Stimulated activated CD4-positive, alpha-beta T cell treated with anti-CD3 and anti-CD28 coated beads, Interleukin-4, amount 100 ng/mL, for 4 hours (primary cell): ENCODE measurements at places on chromosomes 11 and 22.

GRCh38 chr11:68448604-68449011, 11.9 kb upstream of the PPP6R3 start:
- no peak for DNase-seq

DNA sequence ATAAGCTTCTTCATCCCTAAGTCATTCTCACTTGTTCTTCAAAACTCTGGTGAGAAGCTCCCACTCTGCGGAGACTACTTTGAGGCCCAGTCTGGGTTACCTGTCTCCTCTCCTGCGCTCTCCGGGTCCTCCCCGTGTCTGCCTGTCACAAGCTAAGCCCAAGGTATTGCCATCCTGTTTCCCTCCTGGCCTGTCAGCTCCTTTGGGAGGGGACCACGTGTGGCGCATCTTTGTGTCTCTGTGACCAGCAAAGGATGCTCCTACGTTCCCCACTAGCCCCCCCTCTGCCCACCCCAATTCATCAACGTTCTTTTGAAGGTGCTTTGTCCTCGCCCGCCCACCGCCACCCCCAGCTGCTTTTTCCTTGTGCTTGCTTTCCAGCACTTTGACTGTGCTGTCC, 31.8 kb upstream of the FBLN1 start:
- no peak for DNase-seq

- DNase-seq, result no peak
Observed at GRCh38 chr22:23267226-23268043, 87.1 kb downstream of the BCR start.

GRCh38 chr11:102429691-102430090, 22.9 kb downstream of the TMEM123 start:
- no peak for DNase-seq

DNA sequence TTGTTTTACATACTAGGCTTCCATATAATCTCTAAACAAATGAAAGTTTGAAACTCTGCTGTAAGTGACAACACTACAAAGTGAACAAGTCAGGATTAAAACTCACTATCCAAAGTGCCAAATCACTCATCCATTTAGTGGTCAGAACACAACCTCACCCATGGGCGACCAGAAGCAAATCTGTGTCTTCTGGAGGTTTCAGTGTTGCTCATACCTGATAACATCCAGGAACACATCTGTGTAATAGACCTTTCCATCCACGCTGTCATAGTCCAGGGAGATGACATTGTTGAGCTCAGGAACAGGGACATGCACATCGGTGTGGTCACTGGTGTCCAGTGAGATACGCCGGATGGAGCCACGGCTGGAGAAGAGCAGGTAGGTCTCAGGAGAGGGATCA, 28.5 kb upstream of the CKAP5 start:
- no peak for DNase-seq

- DNase-seq, result no peak
Observed at GRCh38 chr11:108895579-108896480, 231.0 kb downstream of the DDX10 start.

DNA sequence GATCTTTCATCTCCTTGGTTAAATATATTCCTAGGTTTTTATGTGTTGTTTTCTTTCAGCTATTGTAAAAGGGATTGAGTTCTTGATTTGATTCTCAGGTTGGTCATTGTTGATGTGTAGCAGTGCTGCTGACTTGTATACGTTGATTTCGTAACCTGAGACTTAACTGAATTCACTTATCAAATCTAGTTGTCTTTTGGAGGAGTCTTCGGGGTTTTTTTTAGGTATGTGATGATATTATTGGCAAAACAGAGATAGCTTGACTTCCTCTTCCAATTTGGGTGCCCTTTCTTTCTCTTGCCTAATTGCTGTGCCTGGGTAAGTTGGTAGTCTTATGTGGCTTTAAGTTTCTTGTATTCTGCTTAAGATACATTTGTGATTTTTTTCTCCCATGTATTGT, 52.8 kb downstream of the CBL start:
- DNase-seq, result no peak

GRCh38 chr11:67613960-67614715, 7.4 kb downstream of the NDUFV1 start:
- peak; percentile 67 for DNase-seq

GRCh38 chr11:86265194-86265593, 20.6 kb downstream of the EED start:
- no peak for DNase-seq

- DNase-seq, result no peak
Observed at GRCh38 chr11:103633068-103633788, 403.2 kb upstream of the DDI1 start.

GRCh38 chr11:120912504-120912903, 111.4 kb upstream of the TBCEL start:
- DNase-seq, result no peak

GRCh38 chr22:21865041-21865440, 2.4 kb downstream of the MAPK1 start:
- no peak for DNase-seq

GRCh38 chr11:3341298-3341697, 37.6 kb downstream of the ZNF195 start:
- DNase-seq, result peak; percentile 68

GRCh38 chr22:19169947-19170318, 8.6 kb downstream of the SLC25A1 start:
- no peak for DNase-seq

DNA sequence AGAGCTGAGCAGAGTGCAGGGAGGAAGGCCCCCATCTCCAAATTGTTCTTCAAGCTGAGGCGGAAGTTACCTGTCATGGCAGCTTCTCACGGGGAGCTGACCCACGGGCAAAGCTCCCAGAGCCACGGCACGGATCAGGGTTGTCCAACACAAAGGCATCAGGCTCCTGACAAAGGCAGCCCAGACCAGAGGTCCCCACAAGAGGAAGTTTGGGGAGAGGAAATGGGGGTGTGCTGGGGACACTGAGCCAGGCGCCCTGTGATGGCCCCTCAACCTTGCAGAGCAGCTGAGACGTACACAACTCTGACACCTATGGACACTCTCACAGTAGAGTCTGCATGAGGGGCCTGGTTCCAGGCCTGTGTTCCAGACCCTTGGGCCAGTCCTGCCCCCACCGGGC, 95.6 kb downstream of the CTTN start:
- no peak for DNase-seq

DNA sequence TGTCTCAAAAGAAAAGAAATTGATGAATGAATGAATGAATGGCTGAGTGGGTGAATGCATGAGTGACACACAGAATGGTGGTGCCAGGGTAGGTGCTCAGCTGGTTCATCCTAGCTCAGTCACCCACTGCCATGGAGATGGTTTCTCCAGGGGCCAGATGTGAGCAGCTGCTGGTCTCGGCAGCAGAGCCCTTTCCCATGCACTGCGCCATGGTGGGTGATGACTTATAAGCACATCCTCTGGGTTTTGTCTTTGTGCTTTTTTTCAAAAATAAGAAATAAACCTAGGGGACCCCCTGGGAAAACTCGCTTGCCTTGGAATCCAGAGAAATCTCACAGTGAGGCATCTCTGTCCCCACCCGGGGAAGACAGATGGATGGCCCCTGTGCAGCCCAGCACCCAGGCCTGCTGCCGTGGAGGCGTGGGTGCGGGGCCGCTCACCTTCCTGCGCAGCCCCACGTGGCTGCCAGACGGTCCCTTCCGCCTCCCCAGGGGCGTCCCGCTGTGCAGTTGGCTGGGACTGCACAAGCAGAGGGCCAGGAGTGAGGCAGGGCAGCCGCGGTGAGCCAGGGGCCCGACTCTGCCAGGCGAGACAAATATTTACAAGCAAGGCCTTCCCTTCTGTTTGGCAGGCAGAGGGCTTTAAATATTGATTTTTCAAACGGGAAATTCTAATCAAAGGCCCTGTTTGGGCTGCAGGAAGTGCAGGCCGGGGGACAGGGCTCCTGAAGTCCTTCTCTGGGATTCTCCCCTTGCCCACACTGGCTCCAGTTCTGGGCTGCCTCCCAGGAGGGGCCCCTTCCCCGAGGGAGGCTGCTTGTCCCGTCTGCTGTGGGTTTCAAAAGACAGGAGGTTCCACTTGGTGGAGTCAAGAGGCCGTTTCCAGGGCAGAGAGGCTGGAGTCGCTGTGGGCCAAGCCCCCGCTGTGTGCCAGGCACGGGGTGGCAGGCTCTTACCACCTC, 24.3 kb downstream of the MPPED1 start:
- DNase-seq, result no peak

- DNase-seq, result no peak
Observed at GRCh38 chr11:86798988-86799387, 1.4 kb upstream of the PRSS23 start.

DNA sequence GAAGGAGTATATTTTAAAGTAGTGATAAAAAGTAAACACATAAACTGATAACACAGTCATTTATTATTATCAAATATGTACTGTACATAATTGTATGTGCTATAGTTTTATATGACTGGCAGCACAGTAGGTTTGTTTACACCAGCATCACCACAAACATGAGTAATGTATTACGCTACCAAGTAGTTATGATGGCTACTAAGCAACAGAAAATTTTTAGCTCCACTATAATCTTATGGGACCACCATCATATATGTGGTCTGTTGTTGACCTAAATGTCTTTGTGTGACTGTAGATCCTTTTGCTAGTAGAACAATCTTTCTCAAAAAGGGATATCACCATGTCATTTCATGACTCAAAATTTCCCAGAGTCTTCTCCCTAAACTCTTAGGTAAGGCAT, 93.5 kb downstream of the LARGE2 start:
- no peak for DNase-seq

GRCh38 chr11:75105462-75105925, 8.8 kb upstream of the OR2AT4 start:
- no peak for DNase-seq

- DNase-seq, result no peak
Observed at GRCh38 chr11:116189408-116190170, 583.2 kb downstream of the BUD13 start.

- DNase-seq, result no peak
Observed at GRCh38 chr11:118740892-118741291, 50.1 kb downstream of the DDX6 start.

GRCh38 chr11:116339306-116340098, 433.3 kb downstream of the BUD13 start:
- no peak for DNase-seq

GRCh38 chr11:69203381-69203780, 47.6 kb downstream of the SMIM38 start:
- no peak for DNase-seq

GRCh38 chr11:35122308-35122707, 16.7 kb upstream of the CD44 start:
- DNase-seq, result no peak

- no peak for DNase-seq
Observed at GRCh38 chr22:26812731-26813130, 155.3 kb downstream of the MIAT start.

GRCh38 chr11:14577835-14578529, 57.8 kb upstream of the PSMA1 start:
- no peak for DNase-seq

DNA sequence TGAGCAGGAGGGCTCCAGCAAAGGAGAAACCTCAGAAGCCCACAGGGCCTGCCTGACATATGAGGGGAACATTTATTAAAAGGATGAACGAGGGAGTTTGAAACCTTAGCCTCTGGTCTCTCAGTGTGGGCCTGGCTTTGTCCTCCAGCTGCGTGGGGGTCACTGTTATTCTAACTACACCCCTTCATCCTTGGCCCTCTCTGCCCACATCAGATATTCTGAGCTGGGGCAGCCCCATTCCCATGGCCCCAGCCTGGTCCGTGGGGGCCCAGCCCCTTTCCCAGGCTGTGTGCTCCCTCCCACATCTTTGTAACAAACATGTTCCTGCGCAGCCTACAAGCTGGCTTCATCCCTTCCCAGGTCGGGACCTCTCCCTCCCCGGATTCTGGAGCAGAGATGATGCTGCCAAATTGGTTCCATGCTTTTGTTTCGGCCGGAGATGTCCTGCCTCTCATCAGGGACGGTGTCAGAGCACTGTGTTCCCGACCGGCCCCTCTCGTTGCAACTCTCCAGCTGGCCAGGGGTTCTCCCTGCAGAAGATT, 4.0 kb downstream of the FXYD6 start:
- no peak for DNase-seq

- no peak for DNase-seq
Observed at GRCh38 chr11:45022294-45023064, 71.8 kb upstream of the TP53I11 start.

GRCh38 chr11:117554601-117555333, 227.1 kb downstream of the CEP164 start:
- no peak for DNase-seq

DNA sequence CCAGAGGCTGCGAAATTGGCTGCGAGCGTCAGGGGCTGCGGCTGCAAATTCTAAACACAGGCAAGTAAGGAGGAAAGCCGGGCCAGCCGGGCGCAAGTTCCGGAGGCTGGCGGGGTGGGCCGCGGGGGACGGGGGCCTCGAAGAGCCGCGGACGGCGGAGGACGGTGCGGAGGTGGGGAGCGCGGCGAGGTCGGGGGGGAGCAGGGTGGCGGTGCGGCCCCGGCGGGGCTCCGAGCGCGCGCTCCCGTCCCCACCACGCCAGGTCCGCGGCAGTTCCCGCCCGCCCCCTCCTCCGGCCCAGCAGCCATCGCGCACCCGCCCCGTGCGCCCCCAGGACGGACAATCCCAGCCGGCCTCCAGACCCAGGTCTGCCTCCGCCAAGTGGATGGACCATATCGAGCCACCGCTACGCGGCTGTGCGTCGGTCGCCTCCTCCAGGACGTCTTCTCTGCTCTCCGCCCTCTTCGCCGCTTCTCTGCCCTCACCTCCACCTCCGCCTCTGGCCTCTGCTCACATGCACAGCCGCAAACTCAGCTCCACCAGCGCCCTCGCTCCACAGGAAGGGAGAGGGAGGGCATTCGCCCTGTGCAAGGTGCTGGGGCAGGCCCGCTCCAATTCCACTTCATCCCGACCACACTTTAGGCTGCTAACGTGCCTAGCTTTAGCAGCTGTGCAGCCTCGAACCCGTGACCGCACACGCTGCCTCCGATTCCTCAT, 7.2 kb downstream of the ELFN2 start:
- peak; percentile 10 for DNase-seq

GRCh38 chr11:120633616-120634393, 122.3 kb downstream of the GRIK4 start:
- DNase-seq, result no peak

- DNase-seq, result no peak
Observed at GRCh38 chr11:123457187-123457770, 27.2 kb downstream of the GRAMD1B start.

GRCh38 chr11:65291613-65292012, 23.1 kb upstream of the CDC42EP2 start:
- no peak for DNase-seq

DNA sequence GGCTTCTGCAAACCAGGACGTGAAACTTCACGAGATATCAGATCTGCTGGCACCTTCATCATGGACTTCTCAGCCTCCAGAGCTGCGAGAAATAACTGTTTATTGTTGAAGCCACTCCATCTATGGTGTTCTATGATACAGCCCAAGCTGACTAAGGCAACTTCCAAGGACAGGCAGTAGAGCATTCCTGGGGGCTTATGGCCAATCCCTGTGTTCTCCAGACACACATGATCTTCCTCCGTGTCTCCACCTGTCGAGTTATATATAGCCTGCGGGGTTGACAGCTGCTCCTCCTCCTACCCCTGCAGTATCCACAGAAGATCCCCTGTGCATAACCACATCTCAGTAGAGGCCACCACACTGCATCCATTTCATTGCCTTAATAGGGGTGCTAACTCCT, 11.0 kb downstream of the TP53AIP1 start:
- no peak for DNase-seq
